ENCODE measurements at places on chromosomes 7 and 10. TPM values are rescaled to one million over a fixed set of nuclear protein-coding genes. Genes with fewer than 3 reads are reported as not detected.

The NAT16 gene
- 1.3 TPM for total RNA-seq

DNA sequence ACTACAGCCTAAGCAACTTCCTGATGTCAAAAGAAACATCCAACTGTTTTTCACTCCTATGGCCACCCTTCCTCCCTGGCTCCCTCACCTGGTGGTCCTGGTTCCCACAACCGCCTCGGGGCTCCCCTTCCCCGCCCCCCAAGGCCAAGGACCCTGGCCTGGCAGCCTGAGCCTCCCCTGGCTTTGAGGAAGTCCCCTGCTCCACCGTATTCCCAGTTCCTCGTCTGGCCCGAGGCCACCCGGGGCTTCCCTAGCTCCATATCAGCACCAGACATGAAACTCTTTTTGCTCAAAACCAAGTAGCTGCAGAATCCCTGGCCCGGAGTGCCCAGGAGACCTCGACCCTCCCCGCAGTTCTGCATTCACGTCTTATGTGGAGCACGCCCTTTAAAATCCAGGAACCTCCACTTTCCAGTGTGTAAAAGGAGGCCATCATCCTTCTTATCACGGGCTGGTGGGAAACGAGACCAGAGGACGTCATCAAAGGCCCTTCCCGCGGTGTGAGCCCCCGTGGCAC is 82.9 kb downstream of the PRKAG2 start:
- no peak for DNase-seq

The LDB3 gene
- total RNA-seq: 0.22 TPM

DNA sequence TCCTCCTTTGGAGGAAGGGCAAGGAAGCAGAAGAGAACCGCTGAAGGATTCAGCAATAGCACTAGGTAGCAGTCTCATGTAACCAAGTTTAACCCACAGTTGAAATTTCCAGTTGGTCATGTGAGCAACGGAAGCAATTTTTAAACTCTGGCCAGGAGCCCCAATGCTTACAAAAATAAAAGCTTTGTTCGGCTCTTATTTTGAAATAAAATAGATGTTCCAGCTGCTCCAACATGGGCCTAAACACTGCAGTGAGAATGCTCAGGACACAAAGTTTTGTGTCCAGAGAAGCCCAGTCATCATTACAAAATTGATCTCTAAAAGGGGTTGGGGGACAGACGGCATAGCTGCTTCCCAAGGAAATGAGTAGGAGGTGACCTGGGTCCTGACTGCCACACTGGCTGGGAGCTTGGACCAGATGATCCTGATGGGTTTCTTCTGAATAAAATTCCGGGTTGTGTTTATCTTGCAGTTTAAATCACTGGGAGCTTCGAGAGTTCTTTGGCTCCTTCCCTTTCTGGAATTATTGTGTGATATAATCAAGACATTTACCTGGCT is 452 bp upstream of the TMEM140 start:
- no peak for DNase-seq

- no peak for DNase-seq
Measured at GRCh38 chr10:131899116-131899690, 1.6 kb upstream of the PPP2R2D start.

DNA sequence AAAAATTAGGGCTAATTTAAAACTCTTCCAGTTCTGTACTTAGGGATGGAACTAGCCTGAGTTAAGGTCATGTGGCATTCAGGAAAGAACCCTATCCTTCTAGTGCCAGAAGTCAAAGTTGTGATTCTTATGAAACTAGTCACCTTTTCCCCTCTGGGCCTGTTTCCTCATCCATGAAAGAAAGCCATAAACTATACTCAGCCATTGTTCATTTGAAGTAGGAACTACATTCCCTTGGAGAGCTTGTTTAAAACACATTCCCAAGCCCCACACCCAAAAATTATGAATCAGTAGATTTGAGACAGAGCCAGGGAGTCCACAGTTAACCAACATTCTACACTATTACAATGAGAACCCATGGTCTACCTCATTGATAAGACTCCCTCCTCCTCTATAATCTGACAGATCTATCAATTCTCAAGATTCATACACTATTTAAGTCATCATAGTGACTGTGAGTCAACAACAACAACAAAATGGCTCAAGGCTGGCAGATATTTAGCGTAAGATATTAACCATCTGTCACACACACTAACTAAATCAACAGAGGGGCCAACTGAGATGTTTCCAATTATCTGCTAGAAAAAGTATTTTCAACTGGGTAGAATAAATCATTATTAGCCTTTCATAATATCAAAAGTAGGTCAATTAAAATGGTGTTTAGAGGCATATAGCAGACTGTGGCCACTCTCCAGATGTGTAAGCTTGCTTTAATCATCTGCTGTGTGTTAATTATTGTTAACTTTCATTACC is 102.3 kb downstream of the SLC25A13 start:
- no peak for DNase-seq

DNA sequence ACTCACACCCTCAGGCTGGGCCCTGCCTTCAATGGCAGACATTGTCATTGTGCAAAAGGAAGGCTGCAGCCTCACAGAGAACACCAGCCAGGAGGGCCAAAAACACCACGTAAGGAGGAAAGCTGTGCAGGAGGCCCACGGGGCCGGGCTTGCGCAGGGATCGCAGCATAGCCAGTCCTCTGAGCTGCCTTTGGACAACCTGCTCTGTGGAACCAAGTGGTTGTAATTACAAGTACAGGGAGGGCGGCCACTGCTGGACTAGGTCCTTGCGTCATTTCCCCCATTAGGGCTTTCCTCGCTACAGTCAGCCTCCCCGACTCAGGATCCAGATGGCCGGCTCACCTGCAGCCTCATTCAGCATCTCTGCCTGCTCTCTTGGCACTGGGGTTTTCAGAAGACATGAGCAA is 66.9 kb downstream of the FAM53B start:
- DNase-seq: no peak

- DNase-seq: no peak
Measured at GRCh38 chr10:61961278-61961677, 59.8 kb downstream of the ARID5B start.

DNA sequence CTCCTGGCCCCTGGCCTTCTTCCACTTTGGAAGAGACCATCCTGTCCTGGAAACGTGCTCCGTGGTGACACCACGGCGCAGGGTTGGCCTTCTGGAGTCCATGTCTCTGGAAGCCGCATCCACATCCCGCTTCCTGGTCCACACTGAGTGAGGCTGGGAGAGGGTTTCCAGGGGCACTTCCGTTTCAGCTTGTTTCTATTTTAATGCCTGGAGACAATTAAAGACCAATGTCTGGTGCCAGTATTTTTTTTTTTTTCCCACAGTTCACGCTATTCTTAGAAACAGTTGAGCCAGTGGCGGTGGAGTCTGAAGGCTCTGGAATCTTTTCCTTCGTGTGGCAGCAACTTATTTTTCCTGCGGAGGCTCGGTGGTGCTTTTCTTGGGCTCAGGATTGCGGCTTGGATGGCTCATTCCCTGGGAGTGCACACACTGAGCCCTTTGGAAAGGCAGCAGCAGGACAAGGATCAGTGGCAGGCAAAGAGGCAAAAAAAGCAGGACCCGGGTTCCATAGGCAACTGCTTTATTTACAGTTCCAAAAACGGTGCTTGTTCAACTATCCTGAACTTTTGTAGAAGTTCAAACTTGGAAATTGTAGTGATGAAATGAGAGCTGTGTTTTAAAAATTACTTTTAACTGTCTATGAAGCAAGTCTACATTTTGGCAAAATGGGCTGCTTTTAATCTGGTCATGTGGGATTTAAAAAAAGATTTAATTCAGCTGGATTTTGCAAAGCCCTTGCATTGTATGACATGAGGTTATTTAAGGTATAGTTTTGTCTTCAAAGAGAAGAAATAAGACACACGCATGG is 202.8 kb downstream of the BAMBI start:
- DNase-seq: no peak

The SFTPD gene
- 1.5 TPM for total RNA-seq

The CDK13 gene
- 21.9 TPM for total RNA-seq

The ELMO1 gene
- total RNA-seq: 3.0 TPM

DNA sequence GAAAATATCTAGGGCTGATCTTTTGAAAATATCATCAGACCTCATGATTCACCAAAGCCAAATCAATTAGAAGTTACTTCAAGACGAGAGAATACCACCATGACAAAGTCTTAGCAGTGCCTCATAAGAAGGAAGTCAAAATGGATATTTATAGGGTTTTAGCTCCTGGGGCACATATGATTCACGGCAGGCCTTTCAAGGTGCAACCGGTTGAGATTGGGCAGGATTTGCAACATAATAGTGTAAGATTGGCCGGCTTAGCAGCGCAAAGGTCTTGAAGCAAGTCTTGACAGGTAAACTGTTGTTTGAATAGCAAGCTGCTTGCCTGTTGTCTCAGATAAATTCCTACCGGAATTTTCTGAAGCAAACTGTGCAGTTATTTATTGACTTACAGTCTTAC is 17.5 kb downstream of the ADRB1 start:
- DNase-seq: no peak

The SFTPA1 gene
- total RNA-seq: 9.6 TPM

The ZNF273 gene
- total RNA-seq: 3.7 TPM

GRCh38 chr10:127314797-127315196 is 118.4 kb upstream of the INSYN2A start:
- DNase-seq: no peak

DNA sequence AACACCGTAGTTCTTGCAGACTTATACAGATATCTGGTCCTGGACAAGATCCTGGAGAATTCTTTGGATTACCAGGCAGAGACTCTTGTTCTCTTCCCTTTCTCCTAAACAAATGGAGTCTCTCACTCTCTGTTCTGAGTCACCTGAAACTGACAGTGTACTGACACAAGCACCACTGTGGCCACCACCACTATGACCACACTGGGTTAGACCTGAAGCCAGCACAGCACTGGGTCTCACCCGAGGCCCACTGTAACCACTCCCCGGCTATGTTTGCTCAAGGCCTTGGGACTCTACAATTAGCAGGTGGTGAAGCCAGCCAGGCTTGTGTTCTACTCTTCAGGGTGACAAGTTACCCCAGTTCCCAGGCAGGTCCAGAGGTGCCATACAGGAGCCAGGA is 22.8 kb downstream of the SLC39A12 start:
- DNase-seq: no peak

The OR2A42 gene
- total RNA-seq: not detected

Data from pancreas (tissue), 10 donors.